NCI-H2107 (cell line): ENCODE measurements at places on chromosomes 4 and X.
A peak's percentile ranks its signal among the peaks of the same experiment; 100 is the strongest.

- DNase-seq: no peak
Observed at GRCh38 chr4:17511051-17511450, 839 bp downstream of the QDPR start.

DNA sequence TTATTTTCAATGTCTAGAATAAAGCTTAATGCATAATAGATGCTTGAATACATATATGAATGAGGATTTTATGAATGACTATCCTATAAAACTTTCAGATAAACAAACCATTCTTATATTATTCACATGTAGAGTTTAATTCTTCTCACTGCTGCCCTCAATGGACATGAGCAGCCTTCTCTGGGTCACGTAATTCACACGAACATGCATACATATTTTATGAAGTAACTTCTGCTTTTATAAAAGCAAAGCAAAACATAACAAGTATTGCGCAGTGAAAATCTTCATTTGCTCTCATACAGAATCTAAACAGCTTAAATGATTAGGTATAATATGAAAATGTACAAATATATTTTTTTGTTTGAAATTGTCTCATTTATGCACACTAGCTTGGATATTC is 116.7 kb downstream of the TMA16 start:
- no peak for DNase-seq

GRCh38 chrX:132591719-132592275 is 103.0 kb upstream of the MBNL3 start:
- peak; percentile 71 for DNase-seq

- DNase-seq: no peak
Observed at GRCh38 chrX:72121383-72121782, 10.3 kb downstream of the RTL5 start.

GRCh38 chrX:20212486-20213089 is 54.1 kb downstream of the RPS6KA3 start:
- DNase-seq: no peak

DNA sequence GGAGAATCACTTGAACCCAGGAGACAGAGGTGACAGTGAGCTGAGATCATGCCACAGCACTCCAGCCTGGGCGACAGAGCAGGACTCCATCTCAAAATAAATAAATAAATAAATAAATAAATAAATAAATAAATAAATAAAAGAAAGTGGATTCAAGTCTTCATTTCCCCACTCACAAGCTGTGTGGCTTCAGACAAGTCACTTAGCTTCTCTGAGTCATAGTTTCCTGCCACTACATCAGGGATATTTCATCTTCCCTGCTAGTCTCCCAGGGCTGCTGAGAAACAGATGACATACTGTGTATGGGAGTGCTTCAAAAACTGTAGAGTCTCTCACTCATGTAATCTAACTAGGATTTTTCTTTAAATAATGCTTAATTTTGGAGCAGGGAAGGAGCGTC is 37.2 kb downstream of the TBC1D9 start:
- DNase-seq: no peak

- DNase-seq: no peak
Observed at GRCh38 chrX:97199501-97199900, 315.8 kb downstream of the RPA4 start.

DNA sequence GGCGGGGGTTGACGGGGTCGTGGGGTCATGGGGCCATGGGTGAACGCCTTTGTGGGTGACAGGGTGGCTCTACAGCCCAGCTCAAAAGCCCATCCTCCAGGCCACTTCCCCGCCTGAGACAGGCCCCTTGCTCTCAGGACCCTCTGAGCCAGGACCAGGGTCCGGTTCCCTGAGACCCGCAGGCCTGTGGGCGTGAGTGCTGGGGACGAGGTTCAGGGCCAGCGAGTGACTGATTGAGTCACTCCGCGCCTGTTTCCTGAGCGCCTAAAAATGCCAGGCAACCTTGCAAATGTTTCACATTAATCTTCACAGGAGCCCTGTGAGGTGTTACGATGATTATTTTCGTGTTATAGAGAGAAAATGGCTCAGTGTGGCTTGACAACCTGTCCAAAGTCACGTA is 97.8 kb downstream of the ZNF674 start:
- no peak for DNase-seq

DNA sequence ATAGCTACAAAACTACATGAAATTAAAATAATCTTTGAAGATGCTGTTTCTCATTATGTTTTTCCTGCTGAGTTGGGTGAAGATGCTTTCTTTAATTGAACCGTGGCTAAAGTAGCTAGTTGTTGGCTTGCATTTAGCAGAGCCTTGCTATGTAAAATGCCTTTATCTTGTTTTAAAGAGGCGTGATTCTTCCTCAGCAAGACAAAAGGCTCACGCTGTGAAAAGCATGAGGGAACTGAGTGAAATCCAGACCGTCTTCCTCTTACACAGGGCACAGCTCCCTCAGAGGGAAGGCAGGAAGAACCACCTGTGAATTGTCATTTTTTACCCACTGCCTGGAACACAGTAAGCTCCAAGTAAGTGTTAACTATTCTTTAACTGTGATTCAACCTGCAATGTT is 39.0 kb upstream of the ZNF518B start:
- DNase-seq: no peak

- no peak for DNase-seq
Observed at GRCh38 chrX:41789374-41789773, 65.4 kb downstream of the GPR82 start.

DNA sequence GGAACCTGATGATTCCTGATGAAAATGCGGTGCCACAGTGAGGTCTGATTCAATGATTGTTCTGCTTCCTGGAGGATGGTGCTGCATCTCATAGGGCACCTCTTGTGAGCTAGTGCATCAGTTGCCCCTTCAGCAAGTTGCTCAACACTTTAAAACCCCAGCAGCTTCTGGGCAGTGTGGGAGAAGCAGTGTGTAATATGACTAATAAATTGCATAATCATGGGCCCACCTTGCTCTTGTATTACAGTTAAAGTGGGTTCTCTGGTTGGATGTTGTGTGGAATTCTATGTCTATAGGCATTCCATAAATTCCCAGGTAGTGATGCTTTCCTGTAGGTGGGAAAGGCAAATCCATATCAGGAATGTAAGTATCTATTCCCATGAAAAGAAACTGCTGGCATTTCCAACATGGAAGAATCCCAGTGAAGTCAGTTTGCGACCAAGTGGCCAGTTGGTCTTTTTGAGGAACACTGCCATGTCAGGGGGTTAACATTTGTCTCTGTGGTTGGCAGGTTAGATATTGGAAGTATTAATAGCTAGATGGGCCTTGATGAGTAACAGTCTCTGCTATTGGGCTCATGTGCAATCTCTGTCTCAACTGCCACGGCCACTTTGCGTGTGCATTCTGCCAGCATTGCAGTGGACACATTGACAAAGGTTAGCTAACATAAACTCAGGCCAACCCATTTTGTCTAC is 121.1 kb upstream of the OTUD4 start:
- no peak for DNase-seq

GRCh38 chr4:127993151-127993550 is 27.9 kb downstream of the ABHD18 start:
- DNase-seq: no peak

DNA sequence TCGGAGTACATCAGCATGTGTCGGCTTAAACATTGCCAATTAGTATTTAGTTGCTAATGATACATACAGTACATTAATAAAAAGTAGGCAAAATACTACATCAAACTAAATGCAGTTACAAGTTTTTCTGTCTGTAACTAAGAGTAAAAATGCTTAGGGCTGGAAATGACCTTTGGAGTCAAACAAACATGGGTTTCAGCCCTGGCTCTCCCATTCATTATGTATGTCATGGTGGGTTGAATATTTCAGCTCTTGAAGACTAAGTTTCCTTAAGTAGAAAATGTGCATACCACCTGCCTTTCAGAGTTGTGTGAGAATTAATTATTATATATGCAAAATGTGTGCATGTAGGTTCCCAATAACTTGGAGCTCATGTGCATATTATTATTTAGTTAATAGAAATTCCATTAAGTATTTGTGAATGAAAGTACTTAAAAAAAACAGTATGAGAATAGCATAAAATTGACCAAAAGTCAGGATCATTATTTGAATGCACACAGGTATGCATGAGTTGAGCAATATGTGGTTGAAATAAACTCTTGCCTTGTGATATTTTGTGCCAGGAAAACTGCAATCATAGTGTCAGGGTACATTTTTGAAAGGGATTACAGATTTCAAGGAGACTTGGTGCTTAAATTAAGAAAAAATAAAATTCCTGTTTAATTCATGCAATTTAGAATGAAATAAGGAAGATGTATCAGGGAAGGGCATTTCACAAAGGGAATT is 2048.7 kb downstream of the PCDH7 start:
- no peak for DNase-seq

GRCh38 chrX:42664680-42665079 is 113.3 kb downstream of the PPP1R2C start:
- DNase-seq: no peak

- no peak for DNase-seq
Observed at GRCh38 chr4:82394896-82395295, 21.1 kb upstream of the HNRNPD start.

- no peak for DNase-seq
Observed at GRCh38 chr4:142815834-142816233, 30.3 kb downstream of the INPP4B start.

GRCh38 chr4:99947190-99947578 is 766 bp upstream of the DNAJB14 start:
- DNase-seq: no peak

DNA sequence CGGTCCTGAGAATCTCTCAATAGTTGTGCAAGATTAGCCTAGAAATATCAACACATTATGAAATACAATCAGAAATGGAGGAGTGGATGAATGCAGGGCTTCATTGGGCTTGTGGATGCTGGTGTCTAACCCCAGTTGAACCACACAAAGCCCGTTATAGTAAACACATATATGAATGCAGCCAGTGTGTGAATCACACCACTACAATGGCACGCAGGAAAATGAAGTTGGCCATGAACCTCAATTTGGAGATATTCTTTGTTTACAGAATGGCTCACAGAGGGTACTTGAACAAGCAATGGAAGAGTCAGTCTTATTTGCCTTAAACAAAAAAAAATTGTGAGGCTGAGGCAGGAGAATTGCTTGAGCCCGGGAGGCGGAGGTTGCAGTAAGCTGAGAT is 57.8 kb downstream of the SOD3 start:
- no peak for DNase-seq

DNA sequence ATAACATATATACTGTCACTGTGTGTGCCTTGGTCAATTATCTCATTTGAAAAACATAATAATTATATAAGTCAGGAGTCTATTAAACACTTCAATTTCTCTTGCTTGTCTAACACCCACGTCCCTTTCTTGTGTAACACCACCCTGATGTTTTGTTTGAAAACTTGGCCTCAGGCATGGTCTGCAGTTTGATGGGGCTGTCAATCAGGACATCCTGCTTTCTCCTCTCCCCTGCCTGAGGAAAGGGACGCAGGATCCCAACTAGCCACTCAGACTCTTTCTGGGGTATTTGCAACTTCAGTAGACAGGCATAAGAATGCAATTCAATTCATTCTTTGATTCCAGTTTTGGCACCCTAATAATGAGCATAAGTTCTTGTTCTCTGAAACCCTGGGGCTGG is 48.8 kb downstream of the DKK2 start:
- DNase-seq: no peak

GRCh38 chr4:120871173-120871572 is 51.4 kb downstream of the PRDM5 start:
- no peak for DNase-seq

GRCh38 chrX:12425496-12425895 is 287.2 kb downstream of the FRMPD4 start:
- no peak for DNase-seq

GRCh38 chr4:186294160-186294559 is 28.2 kb downstream of the F11 start:
- no peak for DNase-seq

GRCh38 chrX:136021160-136021559 is 35.9 kb downstream of the SLC9A6 start:
- DNase-seq: no peak

GRCh38 chrX:86369847-86370630 is 221.8 kb downstream of the DACH2 start:
- DNase-seq: no peak

GRCh38 chr4:62644372-62644771 is 1444.2 kb downstream of the ADGRL3 start:
- no peak for DNase-seq

GRCh38 chr4:133145758-133146573 is 3.1 kb upstream of the PCDH10 start:
- DNase-seq: no peak

DNA sequence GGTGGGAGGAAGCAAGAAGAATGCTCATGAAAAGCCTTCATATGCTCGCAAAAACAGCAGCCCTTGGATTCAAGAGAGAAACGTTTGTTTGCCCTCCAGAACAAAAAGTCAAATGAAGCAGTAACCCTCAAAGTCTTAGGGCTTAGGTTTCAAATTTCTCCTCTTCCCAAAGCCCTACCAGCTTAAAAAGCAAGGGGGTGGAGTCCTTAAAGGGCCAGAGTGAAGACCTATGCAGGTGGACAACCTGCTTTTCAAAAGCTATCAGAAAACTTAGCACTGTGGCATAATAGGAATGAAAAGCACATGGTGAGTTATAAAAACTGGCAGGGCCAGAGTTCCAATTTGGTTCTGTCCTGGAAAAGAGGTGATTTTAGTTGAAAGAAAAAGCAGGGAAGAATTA is 253.3 kb downstream of the NAP1L3 start:
- no peak for DNase-seq

DNA sequence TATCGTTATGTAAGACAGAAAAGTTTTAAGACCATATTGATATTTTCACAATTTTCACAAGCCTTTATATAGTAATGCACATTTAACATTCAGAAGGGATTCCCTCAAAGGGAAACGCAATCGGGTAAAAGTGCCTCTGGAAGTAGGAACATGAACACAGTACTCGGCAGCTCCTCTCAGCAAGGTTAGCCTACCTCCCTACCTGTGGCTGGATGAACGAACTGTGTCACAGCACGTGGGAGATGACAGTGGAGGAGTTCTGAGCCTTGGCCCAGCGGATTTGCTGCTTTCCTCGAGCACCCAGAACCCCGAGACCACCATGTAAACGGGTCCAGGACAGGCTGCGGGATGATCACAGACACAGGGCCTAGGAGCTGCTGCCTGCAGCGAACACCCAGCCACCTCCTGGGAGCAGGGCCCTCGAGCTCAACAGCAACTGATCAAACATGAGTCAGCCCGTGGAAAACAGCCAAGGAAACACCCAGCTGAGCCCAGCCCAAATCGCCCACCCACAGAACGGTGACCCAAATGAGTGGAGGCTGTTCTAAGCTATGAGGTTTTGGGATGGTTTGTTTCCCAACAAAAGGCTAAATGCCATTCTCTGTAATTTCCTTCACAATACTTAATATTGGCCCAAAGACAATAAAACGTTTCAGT is 30.4 kb downstream of the FAT1 start:
- peak; percentile 0 for DNase-seq

DNA sequence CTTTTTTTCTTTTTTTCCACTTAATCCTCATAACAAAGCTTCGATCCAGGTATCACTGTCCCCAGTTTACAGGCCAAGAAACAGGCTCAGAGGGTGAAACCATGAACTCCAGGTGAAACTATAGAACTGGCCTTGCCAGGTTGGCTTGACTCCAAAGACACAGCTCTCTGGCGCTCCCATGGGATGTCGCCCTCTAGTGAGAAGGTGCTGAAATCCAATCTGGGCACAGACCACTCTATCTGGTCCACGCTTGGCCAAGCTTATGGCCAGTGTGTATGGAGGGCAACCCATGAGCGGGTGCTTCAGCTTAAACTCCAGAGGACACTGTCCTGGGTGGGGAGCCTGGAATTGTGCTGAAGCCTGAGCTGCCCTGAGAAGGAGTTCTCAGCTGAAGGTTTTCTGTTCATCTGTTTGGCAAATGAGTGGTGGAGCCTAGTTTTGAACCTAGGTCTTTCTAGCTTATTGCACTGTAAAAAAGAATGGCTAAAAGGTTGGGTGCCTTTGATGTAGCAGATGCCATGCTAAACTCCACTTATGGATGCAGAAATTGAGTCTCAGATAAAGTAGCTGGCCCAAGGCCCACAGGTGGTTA is 70.5 kb downstream of the SEL1L3 start:
- DNase-seq: peak; percentile 0
